Iris pigment epithelial cell (primary cell): ENCODE measurements at places on chromosomes 6 and 20.

GRCh38 chr20:20732641-20733040 lies 20.2 kb upstream of the RALGAPA2 start:
- peak; percentile 6 for DNase-seq

- peak; percentile 79 for DNase-seq
These were observed 66.0 kb downstream of the ZBTB2 start for GRCh38 chr6:151325075-151326050.

DNA sequence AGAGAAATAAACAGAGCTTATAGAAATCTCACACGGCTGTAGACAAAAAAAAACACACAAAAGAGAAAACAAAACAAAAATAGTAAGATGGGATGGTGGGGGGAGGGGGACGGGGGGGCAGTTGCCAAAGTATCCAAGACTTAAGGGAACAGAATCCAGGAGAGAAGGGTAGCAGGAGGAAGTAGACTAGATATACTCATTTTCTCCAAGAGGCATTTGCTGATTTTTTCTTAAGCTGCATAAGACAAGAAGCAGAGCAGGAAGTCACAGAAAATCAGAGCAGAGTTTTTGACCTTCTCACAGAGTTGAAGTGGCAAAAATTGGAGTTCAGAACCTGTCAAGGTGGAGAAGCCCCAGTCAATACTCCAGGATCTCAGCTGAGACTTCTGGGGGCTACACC lies 237.7 kb downstream of the HIVEP2 start:
- no peak for DNase-seq

- DNase-seq = peak; percentile 79
These were observed 50.5 kb upstream of the TRIM26 start for GRCh38 chr6:30263734-30264133.

DNA sequence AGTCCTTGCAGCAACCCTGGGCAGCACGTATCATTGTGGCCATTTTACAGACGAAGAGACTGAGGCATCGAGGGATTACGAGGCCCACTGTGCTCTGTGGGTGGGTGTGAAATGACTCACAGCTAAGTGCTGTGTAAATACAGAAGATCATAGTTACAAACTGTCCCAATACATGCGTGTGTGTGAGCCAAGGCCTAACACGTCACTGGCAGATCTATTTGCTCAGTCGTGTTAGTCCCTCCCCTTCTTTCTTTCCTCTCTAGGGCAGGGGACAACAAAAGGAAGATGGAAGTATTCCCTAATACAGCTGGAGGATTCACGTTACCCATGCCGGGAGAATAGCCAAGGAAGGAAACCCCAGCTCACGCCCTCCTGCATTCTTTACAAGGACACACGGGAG lies 175.9 kb downstream of the CDC5L start:
- DNase-seq = peak; percentile 76

DNA sequence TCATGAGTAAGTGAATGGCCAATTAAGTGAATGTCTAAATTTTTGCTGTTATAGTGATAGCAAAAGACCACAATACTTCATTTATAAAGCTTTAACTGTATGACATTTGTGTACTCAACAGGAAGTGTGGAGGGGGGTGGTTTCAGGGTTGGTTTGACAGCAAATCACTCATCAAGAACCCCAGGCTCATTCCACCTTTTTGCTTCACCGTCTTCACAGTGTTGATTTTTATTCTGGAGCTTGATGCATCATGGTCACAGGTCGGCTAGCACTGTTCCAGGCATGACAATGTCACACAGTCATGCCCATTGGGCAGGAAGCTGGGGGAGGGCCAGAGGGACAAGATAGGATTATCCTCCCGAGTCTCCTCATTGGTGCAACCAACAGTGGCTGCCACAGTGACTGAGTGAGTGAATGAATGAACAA lies 75.0 kb downstream of the MDGA1 start:
- DNase-seq = no peak

- no peak for DNase-seq
These were observed 370.3 kb downstream of the NRN1 start for GRCh38 chr6:5636210-5637030.

- DNase-seq = no peak
These were observed 96.7 kb upstream of the BMP5 start for GRCh38 chr6:55972091-55972490.

DNA sequence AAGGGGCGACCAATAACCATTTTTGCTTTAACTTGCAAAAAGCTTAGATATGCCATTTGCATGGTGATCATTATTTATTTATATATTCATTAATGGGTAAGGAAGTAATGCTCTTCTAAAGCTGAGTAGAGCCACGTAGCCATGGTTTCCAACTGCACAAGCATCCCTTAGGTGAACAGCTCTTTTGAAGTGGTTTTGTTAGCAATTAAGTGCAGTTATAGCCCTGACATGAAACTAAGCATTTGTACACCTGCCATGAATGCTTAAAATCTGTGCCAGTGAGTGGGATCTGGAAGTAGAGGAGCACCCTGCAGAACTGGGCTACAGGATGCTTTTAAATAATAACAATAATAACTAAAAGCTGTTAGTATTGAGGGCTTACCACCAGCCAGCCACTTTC lies 19.1 kb downstream of the TRAF3IP2 start:
- no peak for DNase-seq

DNA sequence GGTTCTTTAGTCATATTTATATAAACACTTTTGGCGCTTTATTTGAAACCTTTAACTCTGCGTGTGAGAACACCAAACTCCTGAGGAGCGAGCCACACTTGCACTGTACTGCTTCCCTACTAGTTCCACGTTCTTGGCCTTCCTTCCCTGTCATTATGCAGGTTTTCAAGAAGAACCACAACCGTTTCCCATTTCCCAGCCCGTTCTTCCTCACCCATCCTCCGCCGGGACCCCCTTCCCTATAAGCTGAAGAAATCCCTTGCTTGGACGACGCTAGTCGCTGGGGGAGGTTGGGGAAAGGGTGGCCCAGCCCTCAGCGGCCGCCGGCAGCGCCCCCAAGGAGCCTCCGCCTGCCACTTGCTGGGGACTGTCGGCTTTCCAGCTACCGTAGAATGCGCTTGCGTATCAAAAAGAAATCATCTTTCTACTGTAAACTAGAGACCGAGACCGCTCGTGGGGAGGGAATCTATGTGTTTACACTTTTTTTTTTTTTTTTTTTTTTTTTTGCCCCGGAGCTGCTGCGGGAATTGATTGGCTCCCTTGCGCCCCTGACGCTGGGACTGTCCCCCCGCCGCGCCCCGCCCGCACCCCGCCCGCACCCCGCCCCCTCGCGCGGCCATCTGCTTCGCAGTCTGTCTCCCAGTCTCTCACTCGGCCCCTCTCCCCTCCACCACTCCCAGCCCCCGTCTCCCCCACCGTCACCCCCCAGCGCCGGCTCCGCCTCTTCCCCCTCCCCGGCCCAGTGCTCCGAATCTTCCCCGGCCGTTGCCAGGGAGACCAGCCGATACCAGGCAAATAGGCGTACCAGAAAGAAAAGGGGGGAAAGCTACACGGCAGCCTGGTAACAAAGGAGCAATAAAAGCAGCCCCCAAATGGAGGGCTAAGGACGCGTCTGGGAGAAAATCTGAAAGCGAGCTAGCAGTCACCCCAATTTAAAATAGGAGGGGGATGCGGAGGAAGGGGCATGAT lies 2.3 kb upstream of the MARCKS start:
- peak; percentile 81 for DNase-seq

DNA sequence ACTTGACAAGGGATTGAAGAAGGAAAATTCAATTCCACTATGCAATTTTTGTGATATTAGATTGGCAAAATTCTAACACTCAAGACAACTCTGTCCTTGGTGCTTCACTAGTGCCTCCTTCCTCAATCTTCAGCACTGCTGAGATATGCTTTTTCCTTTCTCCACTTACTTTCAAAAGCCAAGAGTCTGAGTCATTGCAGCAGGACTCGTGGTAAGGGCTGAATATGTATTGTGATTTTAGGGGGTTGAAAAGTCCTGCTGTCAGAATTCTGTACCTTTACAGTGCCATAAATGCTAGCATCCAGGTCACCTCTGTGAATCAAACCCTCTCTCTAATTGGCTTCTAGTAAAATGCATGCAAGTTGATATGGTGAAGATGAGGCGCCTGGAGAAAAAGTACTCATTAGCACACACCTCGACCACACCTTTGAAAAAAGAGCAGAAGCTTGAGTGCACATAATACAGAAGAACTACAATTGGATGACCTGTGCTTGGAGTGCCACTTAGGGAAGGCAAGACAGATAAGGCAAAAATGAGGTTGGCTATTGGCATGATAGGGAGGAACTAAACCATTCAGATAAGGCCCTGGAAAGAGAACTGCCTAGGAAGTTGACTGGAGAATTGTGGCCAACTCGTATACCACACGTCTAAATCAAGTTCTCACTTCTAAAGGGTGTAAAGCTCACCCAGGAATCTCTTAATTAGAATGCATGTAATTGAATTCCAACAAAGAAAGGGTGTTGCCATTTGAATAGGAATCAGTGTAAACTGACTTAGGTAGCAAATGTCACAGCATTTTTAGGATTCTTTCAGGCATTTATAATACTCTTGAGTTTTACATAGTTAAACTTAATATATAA lies 43.6 kb upstream of the FAM83B start:
- DNase-seq = peak; percentile 85

DNA sequence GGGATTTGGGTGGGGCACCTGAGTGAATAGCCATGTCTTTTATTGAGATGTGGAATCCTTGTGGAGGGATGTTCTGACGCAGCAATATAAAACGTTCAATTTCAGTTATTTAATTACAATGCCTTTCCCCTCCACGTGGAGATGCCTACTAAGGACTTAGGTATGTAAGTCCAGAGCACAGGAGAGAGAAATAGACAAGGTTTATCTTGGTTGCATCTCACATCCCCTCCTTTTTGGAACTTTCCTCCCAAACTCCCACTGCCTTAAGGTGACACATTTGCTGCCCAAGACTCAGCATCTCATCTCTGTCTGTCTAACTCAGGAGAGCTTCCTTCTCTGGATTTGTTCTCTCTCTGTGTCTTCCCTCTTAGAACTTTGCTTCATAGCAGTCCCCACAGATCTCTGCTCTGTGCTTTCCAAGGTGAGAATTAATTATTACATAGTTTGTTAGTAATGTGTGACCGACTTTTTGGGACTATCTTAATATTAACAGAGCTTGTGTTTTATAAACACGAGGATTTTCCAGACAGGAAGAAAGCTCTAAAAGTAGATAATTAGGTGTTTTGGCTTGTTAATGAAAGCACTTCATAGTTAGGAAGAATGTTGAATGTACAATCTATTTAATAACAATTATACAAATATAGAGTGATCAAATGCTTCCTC lies 52.6 kb downstream of the COL19A1 start:
- DNase-seq = no peak

GRCh38 chr20:50467174-50467573 lies 43.0 kb upstream of the PTPN1 start:
- no peak for DNase-seq

- no peak for DNase-seq
These were observed 5.4 kb upstream of the FOXF2 start for GRCh38 chr6:1383729-1384548.

- no peak for DNase-seq
These were observed 41.2 kb upstream of the KCNG1 start for GRCh38 chr20:51064137-51064536.

DNA sequence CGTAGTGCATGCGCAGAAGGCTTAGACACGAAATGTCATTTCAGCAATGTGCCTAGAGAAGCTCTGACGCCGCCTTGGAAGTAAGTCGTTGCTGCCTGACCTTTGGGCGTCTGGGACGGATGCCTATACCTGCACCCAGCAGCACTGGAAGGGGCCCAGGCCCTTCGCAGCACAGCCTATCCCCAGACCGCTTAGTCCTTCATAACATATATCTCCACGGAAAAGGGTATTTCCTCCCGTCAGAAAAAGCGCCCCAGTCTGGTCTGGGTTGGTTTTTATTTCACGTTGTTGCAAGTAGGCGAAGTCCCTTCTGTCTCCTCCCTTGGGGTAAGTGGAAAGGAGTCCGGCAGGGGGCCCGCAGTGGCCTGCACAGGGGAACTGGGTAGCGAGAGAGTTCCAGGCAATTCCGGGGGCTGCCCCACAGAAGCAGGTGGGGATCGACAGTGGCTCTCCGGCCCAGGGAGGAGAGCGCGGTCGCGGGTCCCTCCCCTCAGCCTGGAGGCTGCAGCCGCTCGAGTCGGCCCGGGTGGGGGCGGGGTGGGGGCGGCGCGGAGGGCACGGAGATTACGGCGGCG lies 559 bp upstream of the EYA4 start:
- peak; percentile 47 for DNase-seq

DNA sequence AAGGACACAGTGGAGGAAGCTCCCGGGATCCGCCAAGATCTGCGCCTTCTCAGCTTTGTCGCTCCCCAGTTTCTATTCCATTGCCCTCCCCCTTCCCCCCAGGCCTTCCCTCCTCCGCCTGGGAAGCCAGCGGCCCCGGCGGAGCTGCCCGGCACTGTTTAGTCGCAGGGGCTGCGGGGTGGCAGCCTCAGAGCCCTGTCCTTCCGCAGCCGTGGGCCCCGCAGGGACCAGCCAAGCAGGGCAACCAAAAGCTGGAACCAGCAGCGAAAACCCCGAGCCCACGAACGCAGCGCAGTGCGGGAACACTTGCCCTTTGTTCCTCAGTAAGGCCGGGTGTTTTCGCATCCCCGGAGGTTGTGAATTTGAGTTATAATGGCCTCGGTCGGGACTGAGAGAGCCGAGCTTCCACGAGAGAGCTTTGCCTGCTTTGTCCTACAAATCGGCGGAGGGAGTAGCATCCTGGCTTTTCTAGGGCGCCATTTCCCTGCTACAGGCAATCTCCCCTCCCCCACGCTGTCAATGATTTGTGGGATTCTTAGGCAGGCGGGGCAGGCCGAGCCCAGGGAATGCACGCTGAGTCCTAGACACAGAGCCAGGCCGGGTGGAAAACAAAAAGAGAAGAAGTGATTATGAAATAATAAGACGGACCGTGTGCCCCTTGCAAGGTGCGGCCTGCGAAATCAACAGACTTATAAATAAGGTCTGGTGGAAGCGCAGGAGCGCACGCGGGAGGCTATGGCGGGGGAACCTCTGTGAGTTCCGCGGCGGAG lies 4.0 kb upstream of the TUBB2B start:
- peak; percentile 83 for DNase-seq

GRCh38 chr6:149864578-149865535 lies 698 bp upstream of the LRP11 start:
- DNase-seq = peak; percentile 82

DNA sequence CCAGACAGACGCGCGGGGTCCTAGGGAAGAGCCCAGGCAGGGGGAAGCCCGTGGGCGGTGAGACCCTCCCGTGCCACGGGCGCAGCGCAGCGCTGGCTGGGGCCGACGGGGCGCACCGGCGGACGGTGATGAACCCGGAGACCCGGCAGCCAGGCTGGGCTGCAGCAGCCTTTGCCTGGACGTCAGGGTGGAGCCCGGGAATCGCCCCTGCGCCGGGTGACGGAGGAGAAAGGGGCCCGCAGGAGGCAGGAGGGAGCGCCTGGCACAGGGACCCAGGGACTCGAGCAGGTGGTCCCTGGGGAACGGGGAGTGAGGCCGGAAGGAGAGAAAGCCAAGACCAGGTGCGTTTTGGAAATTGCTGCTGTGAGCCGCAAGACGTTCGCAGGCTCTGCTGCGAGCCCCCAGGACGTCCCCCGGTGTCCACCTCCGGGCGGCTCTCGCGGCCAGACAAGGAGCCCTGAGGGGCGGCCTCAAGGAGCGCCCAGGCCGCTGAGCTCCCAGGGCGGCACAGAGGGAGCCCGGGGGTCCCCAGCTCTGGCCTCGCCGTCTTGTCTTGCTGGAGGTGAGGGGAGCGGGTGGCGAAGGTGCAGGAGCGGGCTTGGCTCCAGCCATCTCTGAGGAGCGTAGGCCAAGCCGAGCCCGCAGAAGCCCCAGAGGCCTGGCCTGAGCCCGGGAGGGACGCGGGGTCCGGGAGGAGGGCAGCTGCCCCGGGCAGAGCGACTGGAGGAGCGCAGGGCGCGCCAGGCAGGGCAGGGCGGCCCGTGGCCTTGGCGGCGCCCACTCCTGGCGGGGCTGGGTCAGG lies 191.2 kb upstream of the PDE10A start:
- DNase-seq = no peak
